ENCODE measurements at places on chromosomes 3 and 15.

DNA sequence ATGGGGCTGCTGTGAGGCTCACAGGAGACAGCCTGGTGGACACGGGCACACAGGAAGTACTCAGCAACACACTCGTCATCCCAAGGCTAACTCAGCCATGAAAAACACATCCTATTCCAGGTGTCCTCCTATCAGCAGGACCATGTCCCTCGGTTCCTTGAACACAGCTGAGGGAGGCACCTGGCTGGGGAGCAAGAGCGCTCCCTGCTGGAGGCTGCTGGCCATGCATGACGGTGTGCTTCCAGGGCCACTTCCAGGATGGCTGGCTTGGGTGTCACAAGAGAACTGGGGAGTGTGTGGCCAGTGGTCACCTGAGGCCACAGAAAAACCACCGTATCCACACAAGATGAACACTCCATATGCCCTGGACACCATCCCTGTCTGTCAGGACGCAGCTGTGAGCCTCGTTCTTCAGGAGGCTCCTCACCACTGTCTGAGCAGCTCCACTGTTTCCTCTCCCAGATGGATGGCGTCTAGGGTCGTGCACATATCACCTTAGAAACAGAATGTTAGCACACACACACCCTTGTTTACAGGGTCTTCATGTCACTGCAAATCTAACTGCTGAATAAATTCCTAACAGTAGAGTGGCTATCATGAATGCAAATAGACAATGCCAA is 31.0 kb downstream of the POC1A start:
- DNase-seq = peak; percentile 77

- peak; percentile 97 for DNase-seq
Measured at GRCh38 chr3:121970047-121970446, 52.0 kb downstream of the ILDR1 start.

DNA sequence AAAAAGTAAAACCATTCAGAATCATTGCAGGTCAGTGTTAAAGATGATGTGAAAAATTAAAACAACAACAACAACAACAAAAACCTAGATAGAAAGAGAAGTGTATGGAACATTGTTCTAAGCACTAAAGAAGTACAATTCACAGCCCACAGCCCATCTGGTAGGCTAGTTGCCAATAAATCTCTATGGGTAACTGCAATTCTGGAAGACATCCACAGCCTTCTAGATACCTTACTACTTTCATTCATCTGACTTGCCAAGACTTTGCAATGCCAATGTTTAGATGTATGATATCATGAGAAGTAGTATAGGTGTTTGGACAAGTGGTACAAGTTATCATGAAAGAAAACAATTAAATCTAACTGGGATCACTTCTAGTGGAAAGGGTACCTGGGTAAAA is 198.6 kb downstream of the VGLL3 start:
- DNase-seq = peak; percentile 27

GRCh38 chr15:56491110-56491722 is 26.3 kb upstream of the MNS1 start:
- peak; percentile 79 for DNase-seq
